Kidney epithelial cell (primary cell): ENCODE measurements at places on chromosomes 1 and 21.

GRCh38 chr1:21317035-21317689 is 26.9 kb upstream of the ECE1 start:
- DNase-seq, result no peak

DNA sequence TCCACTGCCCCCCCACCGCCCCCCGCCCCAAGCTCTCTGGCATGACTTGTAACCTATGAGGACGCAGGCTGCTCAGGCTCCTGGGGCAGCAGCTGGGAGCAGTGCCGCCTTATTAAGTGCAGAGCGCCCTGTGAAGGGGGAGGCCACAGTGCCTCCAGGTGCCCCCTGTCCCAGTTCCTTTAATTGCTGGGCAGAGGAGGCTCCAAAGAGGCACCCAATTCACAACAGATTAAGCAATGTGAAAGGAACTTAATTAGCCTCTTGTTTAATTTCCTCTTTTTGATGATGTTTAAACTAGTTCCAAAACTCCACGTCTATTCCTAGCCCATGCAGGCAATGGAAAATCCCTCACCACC is 3.0 kb downstream of the RXFP4 start:
- no peak for DNase-seq

DNA sequence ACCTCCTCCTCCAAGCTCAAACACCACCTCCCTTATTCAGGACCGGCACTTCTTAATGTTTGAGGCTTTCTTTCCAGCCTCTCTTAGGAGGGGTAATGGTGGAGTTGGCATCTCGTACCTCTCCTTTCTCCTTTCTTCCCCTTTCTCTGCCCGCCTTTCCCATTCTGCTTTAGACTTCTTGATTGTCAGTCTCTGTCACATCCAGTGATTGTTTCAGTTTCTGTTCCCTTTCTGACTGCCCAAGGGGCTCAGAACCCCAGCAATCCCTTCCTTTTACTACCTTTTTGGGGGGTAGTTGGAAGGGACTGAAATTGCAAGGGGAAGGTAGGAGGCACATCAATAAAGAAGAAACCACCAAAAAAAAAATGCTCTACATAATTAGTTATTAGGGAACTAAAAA is 5.6 kb downstream of the ELK4 start:
- DNase-seq, result no peak

- DNase-seq, result no peak
Observed at GRCh38 chr1:182624577-182624976, 20.4 kb upstream of the RGS16 start.

DNA sequence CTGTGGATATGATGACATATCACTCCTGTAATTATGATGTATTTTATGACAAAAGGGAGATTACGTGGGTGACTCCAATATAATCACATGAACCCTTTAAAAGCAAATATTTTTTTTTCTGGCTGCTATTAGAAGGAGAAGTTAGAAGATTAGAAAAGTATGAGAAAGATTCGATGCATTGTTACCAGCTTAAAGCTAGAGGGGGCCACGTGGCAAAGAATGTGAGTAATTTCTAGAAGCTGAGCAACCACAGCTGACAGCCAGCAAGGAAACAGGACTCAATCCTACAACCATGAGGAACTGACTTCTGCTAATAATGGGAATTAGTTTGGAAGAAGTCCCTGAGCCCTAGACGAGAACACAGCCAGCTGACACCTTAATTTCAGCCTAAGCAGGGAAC is 56.3 kb upstream of the C1orf87 start:
- no peak for DNase-seq

DNA sequence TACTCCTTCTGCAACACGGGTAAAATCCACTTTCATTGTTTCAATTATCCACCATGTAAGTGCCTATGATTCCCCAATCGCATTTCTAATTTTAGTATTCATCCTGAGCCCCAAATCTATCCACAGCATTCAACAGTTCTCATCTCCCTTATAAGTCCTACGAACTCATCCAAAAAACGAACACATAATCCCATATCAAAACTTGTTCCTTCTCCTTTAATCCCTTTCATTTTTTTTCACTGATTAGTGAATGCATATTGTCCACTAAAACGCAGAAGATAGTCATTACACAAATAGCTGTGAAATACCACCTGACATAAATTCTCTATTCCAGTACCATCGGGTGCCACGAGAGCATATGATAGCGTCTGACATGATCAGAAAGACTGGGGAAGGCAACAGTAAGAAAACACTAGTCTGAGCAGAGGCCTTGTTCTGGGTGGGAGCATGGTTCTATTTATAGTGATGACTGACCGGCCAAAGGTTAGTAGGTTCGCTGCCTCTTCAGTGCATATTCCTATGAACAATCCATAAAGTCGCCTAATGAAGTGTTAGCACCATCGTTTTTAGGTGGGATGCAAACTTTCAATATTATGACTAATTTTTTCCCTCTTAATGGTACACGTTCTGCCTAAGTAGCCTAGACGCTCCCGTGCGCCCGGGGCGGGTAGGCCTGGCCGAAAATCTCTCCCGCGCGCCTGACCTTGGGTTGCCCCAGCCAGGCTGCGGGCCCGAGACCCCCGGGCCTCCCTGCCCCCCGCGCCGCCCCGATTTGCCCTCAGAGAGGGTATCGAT is 648 bp downstream of the ATP5PF start:
- no peak for DNase-seq

- DNase-seq, result no peak
Observed at GRCh38 chr1:58403894-58404293, 142.6 kb downstream of the OMA1 start.
